Activated CD4-positive, alpha-beta T cell treated with anti-CD3 and anti-CD28 coated beads, Interleukin-2, amount 50 U/mL, for 1 hour (primary cell): ENCODE measurements at places on chromosomes 12 and 14.

GRCh38 chr12:15613981-15614380 is 175.2 kb downstream of the EPS8 start:
- no peak for DNase-seq

DNA sequence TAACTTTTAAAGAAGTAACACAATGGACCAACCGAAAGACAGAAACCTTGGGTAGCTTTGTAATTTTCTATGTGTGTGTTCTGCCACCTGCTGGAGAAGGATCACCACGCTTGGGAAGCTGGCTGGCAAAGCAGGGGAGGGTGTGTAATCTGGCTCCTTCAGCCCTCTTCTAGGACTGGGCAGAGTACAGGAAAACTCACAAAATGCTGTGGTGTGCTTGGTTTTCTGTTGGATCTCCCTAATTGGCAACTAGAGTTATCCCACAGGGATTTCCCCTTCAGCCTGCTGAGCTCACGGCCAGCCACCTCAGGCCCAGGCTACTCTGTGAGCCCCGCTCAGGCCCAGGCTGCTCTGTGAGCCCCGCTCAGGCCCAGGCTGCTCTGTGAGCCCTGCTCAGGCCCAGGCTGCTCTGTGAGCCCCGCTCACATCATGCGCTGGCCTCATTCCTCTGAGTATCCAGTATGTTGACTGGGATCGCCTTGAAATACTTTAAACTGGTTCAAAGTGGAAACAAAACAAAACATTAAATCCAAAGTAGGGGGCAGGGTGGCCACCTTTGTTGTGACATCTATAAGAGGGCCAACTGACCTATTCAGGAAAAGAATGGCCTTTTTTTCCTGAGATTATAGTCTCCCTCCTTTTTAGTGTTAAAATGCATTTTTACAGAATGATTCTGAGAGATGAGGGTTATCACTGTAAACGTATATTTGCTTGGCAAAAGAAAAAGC is 52.0 kb upstream of the RNU6-8 start:
- peak; percentile 50 for DNase-seq

DNA sequence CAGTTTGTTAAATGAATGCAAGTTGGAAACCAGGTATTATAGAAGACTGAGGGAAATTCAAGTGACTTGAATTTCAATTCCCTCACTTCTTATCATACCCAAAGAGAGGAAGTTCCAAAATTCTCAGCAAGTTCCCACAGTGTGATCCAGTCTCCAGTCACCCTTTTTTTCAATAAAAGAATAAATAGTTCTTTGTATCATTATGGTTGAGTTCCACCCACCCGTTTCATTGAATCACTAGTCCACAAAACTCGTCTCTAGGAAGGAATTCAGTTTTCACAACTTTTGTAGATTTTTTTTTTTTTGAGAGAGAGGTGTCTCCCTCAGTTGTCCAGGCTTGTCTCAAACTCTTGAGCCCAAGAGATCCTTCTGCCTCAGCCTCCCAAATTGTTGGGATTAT is 1.6 kb upstream of the TMEM30B start:
- no peak for DNase-seq

- DNase-seq = no peak
Measured at GRCh38 chr12:44696542-44696941, 179.6 kb downstream of the NELL2 start.
